ENCODE measurements at places on chromosomes 3 and 15. TPM values are rescaled to one million over a fixed set of nuclear protein-coding genes. Genes with fewer than 3 reads are reported as not detected.

Gene KNG1
- not detected for polyA plus RNA-seq

Gene NEIL1
- polyA plus RNA-seq, result 22.4 TPM

Gene ULK4
- 9.9 TPM for polyA plus RNA-seq

DNA sequence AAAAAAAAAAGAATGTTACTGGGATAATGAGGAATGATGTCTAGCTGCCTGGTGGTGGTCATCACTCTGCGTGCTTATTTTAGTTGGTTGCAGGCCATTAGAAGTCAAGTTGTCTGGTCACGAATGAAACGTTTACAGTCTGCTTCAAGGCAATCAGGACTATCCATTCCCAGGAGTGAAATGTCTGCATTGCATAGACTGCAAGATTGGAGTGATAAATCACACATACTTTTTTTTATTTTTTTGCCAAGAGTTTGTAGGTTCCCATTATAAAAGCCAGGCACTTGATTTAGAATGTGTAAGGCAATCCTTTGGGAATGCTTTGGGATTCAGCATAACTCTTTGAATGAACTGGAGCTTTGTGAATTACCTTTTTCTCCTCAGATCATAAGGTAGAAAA is 132.3 kb downstream of the STAC start:
- H3K4me3 ChIP-seq, result no peak overlapping the region
- H3K27ac ChIP-seq, result no peak overlapping the region
- H3K27me3 ChIP-seq, result peaks cover 5% of the 10 kb centered on the region
- no peak for DNase-seq
- no peaks in the 10 kb centered on the region for H3K36me3 ChIP-seq

- H3K4me1 ChIP-seq, result peaks cover 3% of the 10 kb centered on the region
- no peak overlapping the region for H3K27ac ChIP-seq
- no peak overlapping the region for H3K4me3 ChIP-seq
Measured at GRCh38 chr15:81103857-81104256, 30.2 kb upstream of the CFAP161 start.

GRCh38 chr3:16486201-16486600 is 27.3 kb downstream of the RFTN1 start:
- H3K4me3 ChIP-seq, result no peak overlapping the region
- H3K27ac ChIP-seq, result peak overlapping the region; percentile 41
- H3K4me1 ChIP-seq, result peaks cover 51% of the 10 kb centered on the region
- no peaks in the 10 kb centered on the region for H3K27me3 ChIP-seq
- no peak for DNase-seq

DNA sequence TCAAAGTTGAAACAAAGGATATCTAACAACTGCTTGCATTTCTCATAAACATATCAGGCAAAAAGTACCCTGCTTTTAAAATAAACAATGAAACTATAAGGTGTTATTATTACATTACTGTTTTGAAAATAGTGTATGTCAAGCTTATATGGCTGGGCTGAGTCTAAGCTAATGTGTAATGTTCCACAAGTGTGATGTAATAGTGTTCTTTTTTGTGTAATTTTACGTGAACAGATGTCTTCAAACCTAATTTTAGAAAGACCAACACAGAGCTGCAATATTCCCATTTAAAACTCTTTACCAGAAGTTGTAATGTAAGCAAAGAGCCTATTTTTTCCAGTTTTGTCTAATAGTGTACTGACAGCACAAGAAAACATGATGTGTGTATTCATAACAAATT is 34.0 kb downstream of the MINDY2 start:
- no peak for DNase-seq
- H3K4me1 ChIP-seq, result peaks cover 3% of the 10 kb centered on the region
- peaks cover 3% of the 10 kb centered on the region for H3K36me3 ChIP-seq
- H3K4me3 ChIP-seq, result no peak overlapping the region
- H3K27me3 ChIP-seq, result no peaks in the 10 kb centered on the region

GRCh38 chr3:22012471-22012870 is 261.5 kb upstream of the ZNF385D start:
- no peak for DNase-seq
- H3K4me3 ChIP-seq, result no peak overlapping the region
- H3K27ac ChIP-seq, result no peak overlapping the region

GRCh38 chr3:90055666-90056065 is 948.2 kb downstream of the EPHA3 start:
- DNase-seq, result no peak
- no peaks in the 10 kb centered on the region for H3K36me3 ChIP-seq

DNA sequence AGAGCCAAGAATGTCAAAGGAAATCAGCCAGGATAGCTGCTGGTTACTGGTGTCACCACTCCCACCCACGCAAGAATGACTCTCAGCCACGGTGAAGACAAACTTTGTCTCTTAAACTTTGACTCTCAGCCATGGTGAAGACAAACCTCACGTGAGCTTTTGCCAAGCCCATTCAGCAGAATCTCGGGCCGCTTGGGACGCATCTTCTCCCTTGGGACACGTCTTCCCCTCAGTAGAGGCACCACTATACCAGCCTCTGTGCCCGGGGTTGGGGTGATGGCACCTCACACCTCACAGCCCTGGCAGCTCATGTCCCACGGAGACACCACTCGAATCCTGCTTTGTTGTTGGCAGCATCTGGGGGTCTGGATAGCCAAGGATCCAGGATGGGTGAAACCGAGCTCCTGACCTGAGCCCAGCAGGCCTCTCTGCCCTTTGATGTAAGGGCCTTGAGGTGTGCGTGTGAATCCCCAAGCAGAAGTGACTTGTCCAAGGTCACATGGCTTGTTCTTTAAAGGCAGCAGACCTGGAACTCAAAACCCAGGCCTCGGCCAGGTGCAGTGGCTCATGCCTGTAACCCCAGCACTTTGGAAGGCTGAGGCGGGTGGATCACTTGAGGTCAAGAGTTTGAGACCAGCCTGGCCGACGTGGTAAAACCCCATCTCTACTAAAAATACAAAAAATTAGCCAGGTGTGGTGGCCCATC is 21.8 kb downstream of the RBPMS2 start:
- peak overlapping the region; percentile 34 for H3K27ac ChIP-seq
- no peaks in the 10 kb centered on the region for H3K4me1 ChIP-seq
- H3K27me3 ChIP-seq, result peaks cover 3% of the 10 kb centered on the region
- no peak overlapping the region for H3K4me3 ChIP-seq
- no peaks in the 10 kb centered on the region for H3K36me3 ChIP-seq

- no peak overlapping the region for H3K27ac ChIP-seq
- H3K27me3 ChIP-seq, result peaks cover 1% of the 10 kb centered on the region
- H3K36me3 ChIP-seq, result no peaks in the 10 kb centered on the region
- no peaks in the 10 kb centered on the region for H3K4me1 ChIP-seq
- no peak for DNase-seq
- no peak overlapping the region for H3K4me3 ChIP-seq
Measured at GRCh38 chr15:27582726-27583410, 516.2 kb downstream of the OCA2 start.

DNA sequence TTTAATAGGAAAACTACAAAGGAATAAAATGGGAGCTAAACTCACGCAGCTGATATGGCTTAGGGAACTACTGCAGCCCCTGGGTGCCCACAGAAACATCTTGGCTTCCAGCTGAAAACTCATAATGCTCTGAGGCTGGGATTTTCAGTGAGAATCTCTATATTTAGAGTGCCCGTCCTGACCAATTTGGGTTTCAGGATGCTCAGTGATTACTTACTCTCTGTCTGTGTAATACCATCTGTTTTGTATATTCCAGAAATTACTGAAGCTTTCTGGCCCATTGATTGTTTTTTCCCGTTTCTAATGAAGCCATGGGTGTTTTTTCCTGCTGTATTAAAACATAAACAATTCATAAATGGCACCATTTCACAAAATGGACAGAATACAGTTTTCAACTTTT is 50.6 kb upstream of the ZNF385D start:
- H3K4me3 ChIP-seq, result no peak overlapping the region
- no peaks in the 10 kb centered on the region for H3K36me3 ChIP-seq

- H3K27ac ChIP-seq, result no peak overlapping the region
- no peak for DNase-seq
- H3K36me3 ChIP-seq, result peaks cover 8% of the 10 kb centered on the region
- H3K4me1 ChIP-seq, result peaks cover 67% of the 10 kb centered on the region
- no peak overlapping the region for H3K4me3 ChIP-seq
Measured at GRCh38 chr3:196412704-196413103, 19.5 kb downstream of the UBXN7 start.

- peaks cover 29% of the 10 kb centered on the region for H3K4me1 ChIP-seq
- H3K27ac ChIP-seq, result no peak overlapping the region
- DNase-seq, result no peak
- H3K36me3 ChIP-seq, result peaks cover 3% of the 10 kb centered on the region
Measured at GRCh38 chr3:189322339-189322738, 150.6 kb downstream of the TPRG1 start.

- H3K4me3 ChIP-seq, result peak overlapping the region; percentile 93
- DNase-seq, result peak; percentile 15
- peak overlapping the region; percentile 95 for H3K27ac ChIP-seq
- peaks cover 46% of the 10 kb centered on the region for H3K4me1 ChIP-seq
Measured at GRCh38 chr3:193593668-193594030, 641 bp downstream of the OPA1 start.

- H3K4me1 ChIP-seq, result no peaks in the 10 kb centered on the region
- no peaks in the 10 kb centered on the region for H3K36me3 ChIP-seq
- H3K4me3 ChIP-seq, result no peak overlapping the region
- no peak overlapping the region for H3K27ac ChIP-seq
- H3K27me3 ChIP-seq, result peaks cover 3% of the 10 kb centered on the region
Measured at GRCh38 chr3:104673981-104674380, 692.7 kb upstream of the ALCAM start.

GRCh38 chr15:86054338-86054737 is 25.3 kb upstream of the AGBL1 start:
- no peaks in the 10 kb centered on the region for H3K4me1 ChIP-seq
- no peak overlapping the region for H3K27ac ChIP-seq
- DNase-seq, result no peak
- H3K4me3 ChIP-seq, result no peak overlapping the region
- H3K36me3 ChIP-seq, result no peaks in the 10 kb centered on the region

DNA sequence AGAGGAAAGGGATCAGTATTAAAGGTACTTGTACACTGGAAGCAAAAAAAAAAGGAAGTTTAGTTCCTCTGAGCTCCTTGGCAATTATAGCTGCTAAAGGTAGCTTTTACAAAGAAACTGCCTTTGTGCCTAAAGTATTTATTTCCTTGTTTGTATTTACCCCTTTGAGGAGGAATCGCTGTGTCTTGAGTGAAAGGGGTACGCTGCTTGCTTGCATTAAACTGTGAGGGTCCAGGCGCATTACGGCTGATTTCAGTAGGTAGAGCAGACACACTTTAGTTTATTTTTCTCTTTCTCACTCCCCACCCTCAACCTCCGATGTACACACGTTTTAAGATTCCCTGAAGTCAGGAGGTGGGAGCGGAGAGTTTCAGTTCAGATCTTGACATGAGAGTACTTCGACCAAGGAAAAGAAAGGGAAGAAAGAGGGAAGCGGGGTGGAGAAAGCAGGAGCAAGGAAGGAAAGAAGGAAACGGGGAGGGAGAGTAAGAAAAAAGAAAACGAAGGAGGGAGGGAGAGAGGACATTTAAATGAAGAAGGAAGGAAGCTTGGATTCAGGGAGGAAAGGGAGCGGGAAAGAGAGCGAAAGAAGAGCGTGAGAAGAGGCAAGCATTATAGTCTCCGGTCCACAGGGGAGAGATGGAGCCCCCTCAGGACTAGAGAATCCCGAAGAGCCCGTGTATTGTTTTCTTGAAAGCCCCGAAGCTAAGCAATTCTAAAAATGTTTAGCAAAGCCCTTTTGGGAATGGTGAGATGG is 1.2 kb upstream of the MME start:
- H3K27me3 ChIP-seq, result peaks cover 18% of the 10 kb centered on the region
- no peak for DNase-seq
- H3K27ac ChIP-seq, result no peak overlapping the region
- peaks cover 19% of the 10 kb centered on the region for H3K4me1 ChIP-seq

GRCh38 chr3:9768141-9768775 is 1.5 kb downstream of the CAMK1 start:
- no peaks in the 10 kb centered on the region for H3K36me3 ChIP-seq
- H3K27ac ChIP-seq, result no peak overlapping the region
- no peak for DNase-seq
- peaks cover 43% of the 10 kb centered on the region for H3K4me1 ChIP-seq
- no peaks in the 10 kb centered on the region for H3K27me3 ChIP-seq

DNA sequence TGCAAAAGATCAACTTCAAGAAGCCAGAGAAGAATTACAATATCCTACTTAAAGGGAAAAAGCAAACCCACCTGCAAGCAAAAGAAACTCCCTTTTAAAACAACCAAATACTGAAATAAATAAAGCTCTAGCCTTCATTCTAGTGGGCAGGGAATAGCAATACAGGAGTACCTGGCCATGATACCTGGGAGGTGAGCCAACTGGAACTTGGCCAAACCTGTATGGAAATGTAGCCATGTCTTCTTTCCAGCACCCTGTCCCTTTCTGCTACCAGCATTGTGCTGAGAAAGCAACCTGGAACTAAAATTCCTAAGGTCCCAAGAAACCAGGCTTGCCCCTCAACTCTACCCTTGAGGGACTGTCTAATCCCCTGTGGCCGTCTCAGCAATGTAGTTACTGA is 530.0 kb downstream of the EPHB1 start:
- no peaks in the 10 kb centered on the region for H3K36me3 ChIP-seq
- no peaks in the 10 kb centered on the region for H3K4me1 ChIP-seq
- H3K4me3 ChIP-seq, result no peak overlapping the region
- H3K27ac ChIP-seq, result no peak overlapping the region
- peaks cover 2% of the 10 kb centered on the region for H3K27me3 ChIP-seq

DNA sequence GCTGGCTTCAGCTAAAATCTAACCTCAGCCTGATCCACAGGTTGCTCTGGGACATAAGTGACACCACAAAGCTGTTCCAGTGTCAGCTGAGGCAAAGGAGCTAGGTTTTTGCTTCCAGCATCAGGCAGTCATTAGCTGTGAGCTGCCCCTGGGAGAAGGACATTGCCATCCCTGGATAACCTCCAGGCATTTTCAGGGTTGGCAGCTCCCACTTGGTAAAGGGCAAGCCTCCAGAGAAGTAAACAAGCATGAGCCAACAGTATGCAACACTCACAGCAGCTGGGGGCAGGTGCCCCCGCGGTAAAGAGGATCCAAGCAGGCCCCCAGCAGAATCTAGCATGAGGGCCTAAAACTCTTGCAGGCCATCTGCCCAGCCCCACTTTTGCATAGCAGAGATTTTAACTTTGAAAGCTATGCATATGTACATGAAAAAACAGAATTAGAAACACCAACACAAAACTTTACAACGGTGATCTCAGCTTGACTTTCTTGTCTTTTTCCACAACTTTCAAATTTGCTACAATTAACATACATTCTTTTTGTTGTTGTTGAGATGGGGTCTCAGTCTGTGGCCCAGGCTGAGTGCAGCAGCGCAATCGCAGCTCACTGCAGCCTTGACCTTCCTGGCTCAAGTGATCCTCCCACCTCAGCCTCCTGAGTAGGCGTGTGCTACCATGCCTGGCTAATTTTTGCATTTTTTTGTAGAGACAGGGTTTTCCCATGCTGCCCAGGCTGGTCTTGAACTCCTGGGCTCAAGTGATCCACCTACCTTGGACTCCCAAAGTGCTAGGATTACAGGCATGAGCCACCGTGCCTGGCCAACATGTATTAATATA is 83.8 kb upstream of the TPM1 start:
- H3K4me3 ChIP-seq, result no peak overlapping the region
- H3K36me3 ChIP-seq, result no peaks in the 10 kb centered on the region
- DNase-seq, result no peak
- no peaks in the 10 kb centered on the region for H3K4me1 ChIP-seq
- H3K27ac ChIP-seq, result no peak overlapping the region

- no peaks in the 10 kb centered on the region for H3K36me3 ChIP-seq
- no peak overlapping the region for H3K27ac ChIP-seq
- H3K4me3 ChIP-seq, result no peak overlapping the region
- peaks cover 2% of the 10 kb centered on the region for H3K4me1 ChIP-seq
- H3K27me3 ChIP-seq, result peaks cover 2% of the 10 kb centered on the region
Measured at GRCh38 chr15:68691705-68692104, 112.9 kb downstream of the CORO2B start.

Data from immature natural killer cell (primary cell).